ENCODE measurements at places on chromosomes 5 and 9.

DNA sequence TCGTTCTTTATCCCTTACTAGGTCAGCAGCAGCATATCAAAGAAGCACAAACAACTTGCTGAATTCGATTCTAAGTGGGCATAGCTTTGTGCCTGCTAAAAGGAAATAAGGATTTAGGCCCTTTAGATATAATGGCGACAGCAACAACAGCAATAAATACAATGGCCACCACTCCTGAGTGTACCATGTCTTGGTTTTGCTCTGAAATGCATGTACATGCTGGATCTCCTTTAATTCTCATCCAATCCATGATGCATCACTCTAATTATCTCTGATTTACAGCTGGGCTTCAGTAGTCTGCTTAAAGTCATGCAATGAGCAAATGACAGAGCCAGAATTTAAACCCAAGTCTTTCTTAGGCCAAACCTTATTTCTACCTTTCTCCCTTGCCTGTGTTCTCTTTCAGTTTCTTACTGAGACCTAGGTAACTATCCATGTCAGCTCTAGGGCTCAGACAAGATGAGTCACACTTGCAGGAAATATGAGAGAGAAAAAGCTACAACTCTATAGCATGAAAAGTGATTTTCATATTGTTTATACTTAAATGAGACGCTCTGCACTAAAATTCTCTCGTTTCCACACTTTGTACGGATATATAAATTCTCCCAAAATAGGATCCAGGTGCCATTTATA, 111.8 kb downstream of the HMHB1 start:
- no peak for DNase-seq

- no peak for DNase-seq
Measured at GRCh38 chr5:78792345-78793055, 143.9 kb upstream of the LHFPL2 start.

- DNase-seq = no peak
Measured at GRCh38 chr9:125732562-125732961, 14.6 kb upstream of the PBX3 start.

DNA sequence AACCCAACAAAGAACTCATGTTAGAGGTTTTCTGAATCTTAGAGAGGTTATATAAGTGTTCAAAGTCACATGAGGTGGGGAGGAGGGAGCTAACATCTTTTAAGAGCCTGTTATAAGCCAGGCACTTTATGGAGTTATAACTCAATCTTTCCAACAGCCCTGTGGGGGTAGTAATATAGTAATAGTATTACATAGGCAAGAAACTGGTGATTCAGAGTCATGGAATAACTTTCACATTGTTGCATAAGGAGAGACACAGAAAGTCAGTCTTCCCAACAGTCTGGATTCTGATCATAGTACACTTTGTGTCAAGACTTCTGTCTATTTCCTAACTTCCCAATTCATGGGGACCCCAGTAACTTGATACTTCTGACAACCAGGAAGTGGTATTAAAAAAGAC, 89.2 kb downstream of the ACER2 start:
- no peak for DNase-seq

DNA sequence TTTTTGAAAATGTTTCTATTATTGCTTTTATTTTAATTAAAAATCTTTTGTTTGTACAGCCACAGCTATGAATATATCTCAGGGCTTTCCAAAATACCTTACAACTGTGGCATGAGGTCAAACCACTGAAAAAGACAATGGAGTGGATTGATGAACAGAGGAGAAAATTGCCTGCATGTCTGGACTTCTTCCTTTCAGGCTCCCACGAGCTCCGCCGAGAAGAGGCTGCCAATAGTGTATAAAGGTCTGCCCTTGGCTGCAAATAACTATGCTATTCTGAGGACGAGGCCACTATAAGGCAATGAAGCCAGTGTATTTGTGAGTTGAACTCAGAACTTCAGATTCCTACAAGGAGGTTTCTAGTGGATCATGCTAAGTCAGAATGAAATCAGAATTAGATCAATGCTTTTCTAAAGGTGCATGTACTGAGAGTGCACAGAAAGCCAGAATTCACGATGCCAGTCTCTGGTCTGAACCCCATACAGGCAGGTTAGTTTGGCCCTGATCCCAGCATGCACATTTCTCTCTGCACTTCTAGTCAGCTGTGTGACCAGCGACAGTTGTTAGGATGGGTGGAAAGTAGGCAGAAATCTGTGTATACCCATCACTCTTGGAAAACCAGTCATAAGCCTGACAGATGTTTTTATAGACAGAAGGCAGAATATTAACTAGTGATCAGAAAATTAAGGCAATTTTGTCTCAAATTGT, 42.7 kb upstream of the PLPP1 start:
- peak; percentile 71 for DNase-seq

Measured in pons (tissue), 1 donor.